ENCODE measurements at places on chromosomes 11 and 22. TPM values are rescaled to one million over a fixed set of nuclear protein-coding genes. Genes with fewer than 3 reads are reported as not detected.

The TPP1 gene
- total RNA-seq: 17.1 TPM

The KIAA1671 gene
- total RNA-seq: 10.8 TPM

The CALCB gene
- 0.66 TPM for total RNA-seq

The UNC93B1 gene
- 5.0 TPM for total RNA-seq

The MFRP gene
- not detected for total RNA-seq

The TEX54 gene
- total RNA-seq: not detected

The NLRP14 gene
- 0.04 TPM for total RNA-seq

The KREMEN1 gene
- total RNA-seq: 44.9 TPM

The PGR gene
- under 0.01 TPM for total RNA-seq

The SOX10 gene
- 2.2 TPM for total RNA-seq

The CAPN5 gene
- total RNA-seq: 6.2 TPM

The SLC5A1 gene
- 0.58 TPM for total RNA-seq

The YPEL1 gene
- total RNA-seq: 18.8 TPM

The CCDC81 gene
- total RNA-seq: 1.1 TPM

The BIK gene
- 0.18 TPM for total RNA-seq

The PKNOX2 gene
- 11.5 TPM for total RNA-seq

The RAB3IL1 gene
- 17.3 TPM for total RNA-seq

The KCNJ1 gene
- total RNA-seq: 0.18 TPM

The SLC22A6 gene
- total RNA-seq: not detected

The MUC2 gene
- total RNA-seq: not detected

The OR10A2 gene
- total RNA-seq: not detected

The CPT1A gene
- total RNA-seq: 10.0 TPM

The SBF2 gene
- 28.5 TPM for total RNA-seq

The MAPK8IP2 gene
- 0.22 TPM for total RNA-seq

The ANO5 gene
- total RNA-seq: 14.3 TPM

The TRIM29 gene
- 0.40 TPM for total RNA-seq

The UPK3A gene
- not detected for total RNA-seq

The CNGA4 gene
- total RNA-seq: not detected

The CALCA gene
- total RNA-seq: not detected

The ASPHD2 gene
- total RNA-seq: 1.2 TPM
